ENCODE measurements at places on chromosomes 5 and 9.

DNA sequence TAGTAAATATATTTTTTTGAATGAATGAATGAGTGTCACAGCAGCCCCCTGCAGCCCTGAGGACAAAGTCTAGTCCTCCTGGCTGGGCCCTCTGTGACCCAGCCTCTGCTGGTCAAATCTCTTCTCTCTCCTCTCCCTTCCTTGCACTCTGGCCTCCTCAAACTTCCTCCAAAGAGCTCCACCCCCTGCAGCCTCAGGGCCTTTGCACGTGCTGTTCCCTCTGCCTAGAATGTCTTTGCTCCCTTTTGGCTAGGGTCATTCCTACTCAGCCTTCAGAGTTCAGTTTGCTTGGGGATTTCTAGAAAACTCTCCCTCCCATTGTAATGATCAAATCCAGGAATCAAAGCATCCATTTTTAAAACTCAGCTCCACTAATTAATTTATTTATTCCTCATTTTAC, 13.0 kb downstream of the SH2D3C start:
- no peak overlapping the region for H3K27ac ChIP-seq
- no peak overlapping the region for H3K4me3 ChIP-seq
- no peaks in the 10 kb centered on the region for H3K36me3 ChIP-seq
- peaks cover 11% of the 10 kb centered on the region for H3K4me1 ChIP-seq

- no peak overlapping the region for H3K4me3 ChIP-seq
- no peaks in the 10 kb centered on the region for H3K27me3 ChIP-seq
- no peaks in the 10 kb centered on the region for H3K36me3 ChIP-seq
- H3K4me1 ChIP-seq = no peaks in the 10 kb centered on the region
Observed at GRCh38 chr9:131027872-131028179, 18.9 kb downstream of the LAMC3 start.

DNA sequence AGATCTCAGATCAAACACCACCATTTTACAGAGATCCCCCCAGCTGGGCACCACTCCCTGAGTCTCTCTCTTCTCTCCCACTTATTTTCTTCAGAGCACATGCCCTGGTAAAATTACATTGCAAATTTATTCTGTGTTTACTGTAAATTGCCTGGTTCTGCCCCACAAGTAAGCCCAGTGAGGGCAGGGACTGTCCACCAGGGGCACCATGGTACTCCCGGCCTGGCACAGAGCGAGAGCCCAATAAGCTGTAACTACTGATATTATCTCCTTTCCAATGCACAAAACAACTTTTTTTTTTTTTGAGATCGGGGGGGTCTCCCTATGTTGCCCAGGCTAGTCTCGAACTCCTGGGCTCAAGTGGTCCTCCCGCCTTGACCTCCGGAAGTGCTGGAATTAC, 123.0 kb downstream of the PAX5 start:
- H3K27me3 ChIP-seq = no peaks in the 10 kb centered on the region
- H3K4me3 ChIP-seq = no peak overlapping the region
- H3K27ac ChIP-seq = no peak overlapping the region
- no peak for DNase-seq
- H3K36me3 ChIP-seq = no peaks in the 10 kb centered on the region

DNA sequence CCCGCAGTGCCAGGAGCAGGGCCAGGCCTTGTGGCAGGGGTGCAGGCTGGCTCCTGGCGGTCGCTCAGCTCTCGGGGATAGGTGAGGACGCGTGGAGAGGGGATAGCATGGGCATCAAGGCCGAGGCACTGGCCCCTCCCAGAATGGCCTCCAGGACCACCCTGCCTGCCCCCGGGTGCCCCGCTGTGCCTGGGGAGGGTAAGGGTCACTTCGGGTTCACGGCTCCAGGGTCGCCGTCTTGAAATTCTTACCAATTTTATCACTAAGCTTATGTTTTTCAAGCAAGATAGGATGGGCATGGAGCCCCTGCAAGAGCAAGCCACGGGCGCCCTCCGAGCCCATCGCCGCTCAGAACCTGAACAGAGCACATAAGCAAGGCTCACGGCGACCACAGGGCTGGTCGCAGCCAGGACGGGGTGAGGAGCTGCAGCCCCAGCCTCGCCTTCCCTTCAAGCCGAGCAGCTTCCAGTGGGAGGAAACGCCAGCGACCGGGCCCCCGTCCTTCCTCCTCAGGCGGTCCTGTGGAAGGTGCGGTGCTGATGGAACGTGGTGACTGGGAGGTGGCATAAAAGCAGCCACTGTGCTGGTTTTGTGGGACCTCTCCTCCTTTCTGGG, 14.2 kb upstream of the CLPTM1L start:
- DNase-seq = no peak
- no peaks in the 10 kb centered on the region for H3K36me3 ChIP-seq
- H3K4me3 ChIP-seq = no peak overlapping the region
- no peaks in the 10 kb centered on the region for H3K27me3 ChIP-seq
- H3K27ac ChIP-seq = no peak overlapping the region

- no peaks in the 10 kb centered on the region for H3K27me3 ChIP-seq
- peaks cover 11% of the 10 kb centered on the region for H3K36me3 ChIP-seq
- H3K4me1 ChIP-seq = no peaks in the 10 kb centered on the region
- no peak overlapping the region for H3K27ac ChIP-seq
Observed at GRCh38 chr9:9913276-9913832, 699.4 kb downstream of the PTPRD start.

- H3K4me3 ChIP-seq = no peak overlapping the region
- no peak for DNase-seq
- H3K36me3 ChIP-seq = no peaks in the 10 kb centered on the region
- H3K27me3 ChIP-seq = no peaks in the 10 kb centered on the region
- no peaks in the 10 kb centered on the region for H3K4me1 ChIP-seq
- H3K27ac ChIP-seq = no peak overlapping the region
Observed at GRCh38 chr9:5892456-5893133, 1.9 kb downstream of the MLANA start.

- peaks cover 14% of the 10 kb centered on the region for H3K36me3 ChIP-seq
- H3K4me3 ChIP-seq = no peak overlapping the region
- H3K4me1 ChIP-seq = no peaks in the 10 kb centered on the region
- no peak for DNase-seq
Observed at GRCh38 chr9:134748591-134748990, 107.0 kb downstream of the COL5A1 start.

DNA sequence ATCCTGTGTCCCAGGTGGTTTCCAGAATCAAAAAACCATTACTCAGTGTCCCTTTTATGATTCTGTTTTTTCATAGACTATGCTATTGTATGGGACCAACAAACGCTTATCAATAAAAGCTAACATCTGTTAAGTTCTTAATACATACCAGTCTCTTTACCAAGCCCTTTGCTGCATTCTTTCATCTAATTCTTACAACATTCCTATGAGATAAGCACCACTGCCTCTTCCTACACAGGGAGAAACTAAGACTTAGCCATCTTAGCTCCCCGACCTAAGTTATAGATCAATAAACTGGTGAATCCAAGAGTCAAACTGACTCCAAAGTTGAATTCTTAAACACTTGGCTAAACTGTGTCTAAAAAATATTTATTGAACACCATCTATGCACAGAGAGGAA, 26.6 kb downstream of the DRD1 start:
- H3K4me3 ChIP-seq = no peak overlapping the region
- DNase-seq = no peak
- no peaks in the 10 kb centered on the region for H3K27me3 ChIP-seq
- H3K4me1 ChIP-seq = no peaks in the 10 kb centered on the region
- no peak overlapping the region for H3K27ac ChIP-seq

- no peak overlapping the region for H3K27ac ChIP-seq
- no peak for DNase-seq
- no peaks in the 10 kb centered on the region for H3K36me3 ChIP-seq
- no peaks in the 10 kb centered on the region for H3K27me3 ChIP-seq
- no peaks in the 10 kb centered on the region for H3K4me1 ChIP-seq
Observed at GRCh38 chr5:6261668-6262067, 116.7 kb downstream of the MED10 start.

- no peak for DNase-seq
- no peak overlapping the region for H3K4me3 ChIP-seq
- no peaks in the 10 kb centered on the region for H3K27me3 ChIP-seq
- no peak overlapping the region for H3K27ac ChIP-seq
Observed at GRCh38 chr9:78930281-78930680, 633.4 kb downstream of the PSAT1 start.

DNA sequence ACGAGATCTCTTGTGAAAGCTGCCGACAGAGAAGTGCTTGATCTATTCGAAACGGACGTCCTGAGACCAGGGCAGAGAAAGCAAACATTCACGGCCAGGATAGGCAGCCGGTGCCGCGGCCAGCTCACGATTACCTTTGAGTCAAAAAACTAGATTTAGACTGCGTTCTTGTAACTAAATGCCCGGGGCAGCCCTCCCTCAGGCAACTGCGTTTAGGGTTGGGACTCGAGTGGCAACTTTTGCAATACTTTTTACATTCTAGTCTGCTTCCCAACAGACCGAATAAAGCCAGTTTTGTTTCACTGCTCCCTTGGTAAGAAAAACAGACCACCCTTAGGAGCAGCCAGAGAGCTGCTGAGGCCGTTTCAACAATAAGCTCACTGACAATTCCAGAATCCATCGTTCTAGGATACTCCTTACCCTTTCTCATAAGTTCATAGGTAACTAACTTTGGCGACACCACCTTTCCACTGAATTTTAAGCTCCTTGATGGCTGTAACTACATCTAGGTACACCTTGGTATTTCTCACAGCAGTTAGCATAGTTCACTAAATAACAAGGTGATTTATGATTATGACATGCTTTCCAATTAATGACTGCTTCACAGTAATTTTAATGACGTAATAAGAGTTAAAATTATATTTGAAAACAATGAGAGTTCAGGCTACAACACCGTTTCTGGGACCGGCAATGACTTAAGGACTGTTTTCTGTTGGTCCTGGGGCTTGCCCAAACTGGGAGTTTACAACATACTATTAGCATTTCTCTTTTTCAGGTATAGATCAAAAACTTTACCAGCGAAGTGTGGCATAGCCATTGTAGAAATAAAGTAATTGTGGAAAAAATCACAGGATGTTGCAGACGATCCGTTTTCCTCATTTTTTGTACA, 899 bp upstream of the RAPGEF6 start:
- H3K4me3 ChIP-seq = peak overlapping the region; percentile 93
- H3K27me3 ChIP-seq = no peaks in the 10 kb centered on the region
- peak overlapping the region; percentile 86 for H3K27ac ChIP-seq

DNA sequence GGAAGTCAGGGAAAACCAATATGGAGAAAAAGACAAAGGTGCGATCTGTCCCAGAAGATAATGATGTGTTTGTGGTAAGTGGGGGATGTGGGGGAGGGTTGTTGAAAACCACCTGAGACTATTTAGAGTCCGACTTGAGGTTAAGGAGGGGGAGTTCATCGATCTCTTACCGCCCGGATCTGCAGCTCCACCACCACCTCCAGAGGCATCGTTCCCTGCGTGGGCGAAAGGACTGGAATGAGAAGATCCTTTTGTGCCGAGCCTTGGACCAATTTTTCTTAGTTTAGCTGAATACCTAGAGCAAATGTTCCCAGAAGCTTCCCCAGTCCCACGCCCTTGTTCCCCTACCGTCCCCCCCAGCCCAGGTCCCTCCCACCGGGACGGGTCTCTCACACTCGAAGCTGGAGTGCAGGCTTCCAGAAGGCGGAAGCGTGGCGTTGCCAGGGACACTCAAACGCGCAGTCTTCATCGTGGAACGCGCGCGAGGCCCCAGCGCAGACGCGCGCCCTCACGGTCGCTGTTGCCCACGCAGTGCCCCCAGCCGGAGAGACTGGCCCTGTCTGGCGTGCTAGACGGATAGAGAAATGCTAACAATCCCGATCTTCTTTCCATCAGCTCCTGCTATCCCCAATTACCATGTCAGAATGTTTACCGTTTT, at the start of gene SPATA6L:
Gene SPATA6L, minus strand, starts transcription at position 439 of the 658 bp plus-strand sequence. Its CDS starts 230 bp downstream, at position 209.
- H3K27ac ChIP-seq = no peak within 1 kb of the TSS
- DNase-seq = peak; percentile 29
- H3K4me1 ChIP-seq = peaks cover 17% of the 10 kb centered on the region
- H3K4me3 ChIP-seq = peak within 1 kb of the TSS; percentile 77
- no peaks in the 10 kb centered on the region for H3K36me3 ChIP-seq
- no peaks in the 10 kb centered on the region for H3K27me3 ChIP-seq

- no peak overlapping the region for H3K27ac ChIP-seq
- H3K4me3 ChIP-seq = no peak overlapping the region
- no peaks in the 10 kb centered on the region for H3K4me1 ChIP-seq
- no peak for DNase-seq
- no peaks in the 10 kb centered on the region for H3K27me3 ChIP-seq
- no peaks in the 10 kb centered on the region for H3K36me3 ChIP-seq
Observed at GRCh38 chr5:135605221-135605620, 26.4 kb upstream of the CXCL14 start.

- H3K4me3 ChIP-seq = no peak overlapping the region
- peaks cover 23% of the 10 kb centered on the region for H3K36me3 ChIP-seq
- no peaks in the 10 kb centered on the region for H3K27me3 ChIP-seq
- H3K27ac ChIP-seq = no peak overlapping the region
- no peak for DNase-seq
Observed at GRCh38 chr9:129945314-129945713, 97.7 kb downstream of the FNBP1 start.

DNA sequence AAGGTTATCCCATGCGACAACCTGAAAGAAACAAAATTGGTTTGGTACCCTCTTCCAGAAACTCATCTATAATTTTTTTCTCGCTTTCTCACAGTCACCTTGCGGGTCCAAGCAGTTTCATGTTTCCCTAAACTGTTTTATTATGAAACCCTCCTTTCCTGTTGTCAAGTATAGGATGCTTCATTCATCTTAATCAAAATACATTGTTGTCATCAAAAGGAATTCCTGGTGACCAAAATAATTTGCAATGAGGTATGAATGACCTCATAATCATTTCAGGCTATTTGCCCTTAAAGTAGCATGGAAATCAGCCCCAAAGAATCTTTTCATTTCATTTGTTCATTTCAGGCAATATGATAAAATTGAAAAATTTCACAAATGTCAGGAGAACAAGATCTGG, 503.0 kb downstream of the SPATA31D1 start:
- DNase-seq = no peak
- H3K27ac ChIP-seq = no peak overlapping the region
- no peaks in the 10 kb centered on the region for H3K27me3 ChIP-seq
- H3K36me3 ChIP-seq = no peaks in the 10 kb centered on the region

DNA sequence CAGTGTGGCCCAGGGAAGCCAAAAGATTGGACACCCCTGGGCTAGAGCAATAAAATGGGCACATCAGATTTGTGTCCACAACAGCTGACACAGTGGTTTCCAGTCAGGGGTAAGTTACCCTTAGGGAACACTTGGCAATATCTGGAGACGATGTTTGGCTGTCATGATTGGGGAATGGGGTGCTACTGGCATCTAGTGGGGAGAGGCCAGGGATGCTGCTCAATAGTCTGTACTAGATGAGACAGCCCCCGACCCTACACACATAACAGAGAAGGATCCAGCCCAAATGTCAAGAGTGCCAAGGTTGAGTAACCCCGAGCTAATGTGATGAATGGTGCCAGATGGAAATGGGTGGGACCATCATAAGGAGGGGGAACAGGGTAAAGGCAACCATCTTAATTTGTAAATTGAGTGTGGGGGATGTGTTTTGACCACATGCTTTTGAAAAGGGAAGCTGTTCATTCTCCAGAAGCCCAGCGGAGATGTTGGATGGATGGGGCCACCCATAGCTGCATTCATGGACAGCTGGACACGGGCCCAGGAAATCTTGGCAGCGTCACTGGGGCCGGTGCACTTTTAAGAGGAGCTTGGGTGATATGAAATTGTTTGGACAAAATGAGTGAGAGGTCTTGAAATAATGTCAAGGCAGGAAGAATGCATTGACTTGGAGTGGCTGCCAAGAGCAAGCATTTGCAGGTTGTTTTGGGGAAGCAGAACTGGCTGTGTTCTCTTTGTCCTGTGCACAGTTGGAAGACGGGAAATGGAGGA, 33.4 kb downstream of the SYK start:
- peak; percentile 10 for DNase-seq
- no peak overlapping the region for H3K4me3 ChIP-seq
- no peak overlapping the region for H3K27ac ChIP-seq
- H3K4me1 ChIP-seq = no peaks in the 10 kb centered on the region
- peaks cover 2% of the 10 kb centered on the region for H3K36me3 ChIP-seq

GRCh38 chr5:116212225-116212624, 127.4 kb downstream of the COMMD10 start:
- H3K36me3 ChIP-seq = no peaks in the 10 kb centered on the region
- no peak overlapping the region for H3K4me3 ChIP-seq
- H3K27ac ChIP-seq = no peak overlapping the region
- H3K27me3 ChIP-seq = no peaks in the 10 kb centered on the region
- H3K4me1 ChIP-seq = no peaks in the 10 kb centered on the region
